ENCODE measurements at places on chromosomes 16 and 17.
A peak's percentile ranks its signal among the peaks of the same experiment; 100 is the strongest.

GRCh38 chr16:87074641-87075318 is 242.4 kb downstream of the C16orf95 start:
- no peak for DNase-seq

GRCh38 chr16:8493972-8494371 is 96.3 kb downstream of the TMEM114 start:
- DNase-seq = no peak

DNA sequence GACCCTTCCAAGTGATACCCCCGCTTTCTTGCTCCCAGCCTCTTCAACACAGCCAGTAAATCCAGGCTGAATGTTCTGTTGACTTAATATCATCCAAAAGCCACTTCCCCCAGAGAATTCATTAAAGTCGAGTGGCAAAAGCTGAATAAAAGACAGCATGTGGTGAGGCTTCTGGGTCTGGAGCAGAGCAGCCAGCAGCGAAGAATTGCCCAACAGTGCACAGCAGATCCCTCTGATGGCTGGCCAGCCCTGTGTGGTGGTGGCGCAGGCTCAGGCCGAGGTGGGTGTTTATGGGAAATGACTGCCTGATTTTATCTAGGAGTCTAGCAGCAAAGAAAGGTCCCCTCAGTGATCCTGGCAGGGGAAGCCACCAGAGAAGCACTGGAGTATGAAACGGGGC is 30.3 kb upstream of the RCVRN start:
- DNase-seq = no peak

GRCh38 chr16:85137323-85138072 is 25.2 kb upstream of the CIBAR2 start:
- no peak for DNase-seq

GRCh38 chr16:459761-460160 is 34.3 kb downstream of the RAB11FIP3 start:
- no peak for DNase-seq

- DNase-seq = no peak
Measured at GRCh38 chr17:41428591-41429291, 4.4 kb upstream of the KRT37 start.

GRCh38 chr17:68693896-68694295 is 92.7 kb upstream of the FAM20A start:
- DNase-seq = no peak

DNA sequence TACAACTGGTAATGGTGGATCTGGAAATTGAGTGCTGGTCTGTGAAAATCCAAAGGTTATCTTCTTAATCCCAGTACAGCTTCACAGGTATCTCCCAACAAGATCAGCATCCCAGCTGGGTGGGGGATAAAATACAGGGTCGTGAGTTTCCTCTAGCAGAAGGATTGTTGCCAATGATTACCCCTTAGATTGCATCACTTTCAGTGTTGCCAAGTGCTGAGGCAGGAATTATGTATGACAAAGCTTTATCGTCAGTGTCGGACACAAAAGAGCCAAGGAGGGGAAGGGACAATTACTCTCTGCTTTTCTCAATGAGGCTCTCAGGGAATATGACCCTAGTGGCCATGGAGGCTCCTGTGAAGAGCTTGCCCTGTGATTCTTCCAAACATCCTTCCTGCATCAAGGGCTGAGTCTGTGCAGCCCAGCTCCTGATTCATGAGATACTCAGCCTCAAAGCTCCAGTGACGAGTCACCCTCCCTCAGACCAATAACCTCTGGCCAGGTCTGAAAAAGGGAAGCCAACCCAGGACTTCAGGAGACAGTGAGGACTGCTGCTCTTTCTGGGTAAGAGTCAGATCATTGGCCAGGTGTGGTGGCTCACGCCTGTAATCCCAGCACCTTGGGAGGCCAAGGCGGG is 15.0 kb downstream of the OR1F1 start:
- DNase-seq = no peak

DNA sequence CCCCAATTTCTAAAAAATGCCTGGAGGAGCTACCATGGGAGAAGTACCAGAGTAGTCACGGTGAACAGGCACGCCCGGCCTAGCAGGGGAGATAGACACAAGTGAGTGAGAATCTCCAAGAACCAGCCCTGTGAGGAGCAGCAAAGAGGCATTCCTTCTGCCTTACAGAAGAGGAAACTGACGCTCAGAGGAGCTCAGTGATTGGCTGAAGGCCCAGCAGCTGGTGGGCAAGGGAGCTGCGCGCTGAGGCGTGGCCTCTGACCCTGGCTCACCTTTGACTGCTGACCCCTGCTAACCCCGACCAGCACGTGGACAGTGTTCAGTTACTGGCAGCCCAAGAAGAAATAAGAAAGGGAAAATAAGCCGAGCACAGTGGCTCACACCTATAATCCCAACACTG is 1.8 kb downstream of the C16orf96 start:
- no peak for DNase-seq

GRCh38 chr17:15268461-15268860 is 3.3 kb upstream of the PMP22 start:
- no peak for DNase-seq

DNA sequence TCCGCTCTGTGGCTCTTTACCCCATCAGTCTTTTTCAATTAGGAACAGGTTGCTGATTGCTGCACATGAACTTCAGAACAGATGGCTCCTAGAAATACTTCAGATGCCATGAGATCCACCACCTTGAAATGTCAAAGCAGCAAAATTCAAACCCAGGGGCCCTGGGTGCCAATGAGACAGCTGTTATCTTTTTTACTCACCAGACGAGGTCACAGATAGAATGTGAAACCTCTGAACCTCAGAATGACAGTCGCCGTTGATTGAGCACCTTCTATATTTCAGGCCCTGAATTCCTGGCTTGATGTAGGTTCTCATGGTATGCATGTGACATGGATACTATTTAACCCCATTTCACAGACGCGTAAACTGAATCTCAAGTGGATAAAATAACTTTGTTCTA is 63.0 kb downstream of the MAF start:
- DNase-seq = no peak

DNA sequence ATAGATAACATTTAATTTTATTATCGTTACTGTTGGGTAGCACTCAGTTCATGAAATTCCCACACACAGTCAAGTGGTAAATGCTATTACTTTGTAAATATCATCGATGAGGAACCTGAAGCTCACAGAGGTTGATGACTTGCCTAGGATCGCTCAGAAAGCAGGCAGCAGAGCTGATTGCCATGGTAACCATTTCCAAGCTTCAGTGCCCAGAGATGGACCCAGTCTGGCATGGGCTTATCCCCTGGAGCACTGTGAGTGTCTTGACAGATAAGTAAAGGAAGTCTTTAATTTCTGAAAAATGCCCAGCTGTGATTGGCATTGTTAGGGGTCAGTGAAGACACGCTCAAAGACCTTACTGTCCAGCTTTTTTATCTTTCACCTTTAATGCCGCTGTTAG is 95.0 kb downstream of the PRKCB start:
- no peak for DNase-seq

GRCh38 chr16:78748220-78748929 is 648.9 kb downstream of the WWOX start:
- no peak for DNase-seq

GRCh38 chr17:41396340-41396739 is 1.1 kb downstream of the KRT31 start:
- no peak for DNase-seq

DNA sequence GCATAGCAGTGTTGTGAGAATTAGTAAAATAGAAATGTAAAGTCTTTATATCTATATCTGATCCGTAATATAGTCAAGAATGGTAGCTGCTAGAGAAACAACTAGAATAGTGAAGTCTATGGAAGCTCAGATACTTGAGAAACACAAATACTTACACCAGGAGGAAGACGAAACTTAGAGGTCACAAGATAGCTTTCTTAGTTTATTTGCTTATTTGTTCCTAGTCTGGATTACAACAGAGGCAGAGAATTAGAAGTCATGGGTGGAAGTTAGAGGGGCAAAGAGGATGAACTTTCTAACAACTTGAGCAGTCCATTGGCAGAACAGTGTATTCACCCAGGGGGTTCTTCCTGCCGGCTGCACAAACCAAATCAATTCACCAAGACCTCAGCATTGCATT is 13.9 kb downstream of the GNGT2 start:
- no peak for DNase-seq

DNA sequence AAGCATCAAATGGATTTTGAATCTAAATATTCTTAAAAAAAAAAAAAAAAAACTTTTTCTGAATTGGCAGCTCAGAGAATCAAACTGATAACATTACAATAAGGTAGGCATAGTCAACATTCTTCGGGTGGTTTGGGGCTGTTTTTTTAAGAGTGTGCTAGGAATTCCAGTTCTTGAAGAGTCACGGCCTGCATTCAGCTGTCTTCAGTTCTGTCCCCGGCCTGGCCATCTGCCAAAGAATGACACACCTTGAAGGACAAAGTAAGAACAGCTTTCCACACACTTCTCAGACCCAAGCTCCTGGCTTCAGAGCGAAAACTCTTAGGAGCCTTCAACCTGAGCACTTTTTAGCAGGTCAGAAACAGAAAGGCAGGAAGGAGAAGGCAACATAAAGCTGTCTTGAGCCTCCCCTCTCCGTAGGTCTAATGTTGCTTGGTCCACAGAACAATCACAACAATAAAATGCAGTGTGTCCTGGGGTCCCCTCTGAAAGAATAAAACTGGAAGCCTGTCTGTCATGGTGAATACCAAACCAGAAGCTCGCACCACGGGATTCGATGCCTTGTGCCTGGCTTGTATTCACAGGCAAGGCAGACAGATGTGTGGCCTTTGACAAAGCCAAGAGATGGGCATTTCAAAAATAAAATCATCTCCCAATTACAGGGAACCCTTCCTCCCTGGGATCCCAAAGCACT is 524.4 kb upstream of the ZFHX3 start:
- no peak for DNase-seq

DNA sequence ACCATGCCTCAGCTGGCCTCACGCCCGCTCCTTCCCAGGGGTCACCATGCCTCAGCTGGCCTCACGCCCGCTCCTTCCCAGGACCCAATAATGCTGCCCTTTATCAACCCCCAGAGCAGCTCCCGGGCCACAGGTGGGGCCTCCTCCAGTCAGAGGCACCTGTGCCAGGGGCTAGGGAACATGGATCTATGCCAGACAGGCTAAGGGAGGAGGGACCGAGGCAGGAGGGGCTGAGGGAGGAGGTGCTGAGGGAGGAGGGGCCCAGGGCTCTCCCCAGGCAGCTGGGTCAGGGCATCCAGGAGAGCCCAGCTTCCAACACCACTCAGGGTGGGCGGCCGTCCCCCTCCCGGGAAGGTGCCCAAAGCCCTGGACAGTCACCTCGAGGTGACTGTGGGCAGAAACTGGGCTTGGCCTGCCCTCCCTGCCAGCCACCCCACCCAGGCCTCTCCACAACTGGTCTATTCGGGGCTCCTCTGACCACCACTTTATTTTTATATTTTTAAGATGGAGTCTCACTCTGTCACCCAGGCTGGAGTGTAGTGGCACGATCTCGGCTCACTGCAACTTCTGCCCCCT is 19.4 kb downstream of the UTS2R start:
- no peak for DNase-seq

- DNase-seq = no peak
Measured at GRCh38 chr17:14950216-14950615, 314.9 kb downstream of the PMP22 start.

- no peak for DNase-seq
Measured at GRCh38 chr16:200388-200787, 20.1 kb downstream of the HBQ1 start.

- no peak for DNase-seq
Measured at GRCh38 chr17:61878984-61879612, 15.8 kb upstream of the BRIP1 start.

DNA sequence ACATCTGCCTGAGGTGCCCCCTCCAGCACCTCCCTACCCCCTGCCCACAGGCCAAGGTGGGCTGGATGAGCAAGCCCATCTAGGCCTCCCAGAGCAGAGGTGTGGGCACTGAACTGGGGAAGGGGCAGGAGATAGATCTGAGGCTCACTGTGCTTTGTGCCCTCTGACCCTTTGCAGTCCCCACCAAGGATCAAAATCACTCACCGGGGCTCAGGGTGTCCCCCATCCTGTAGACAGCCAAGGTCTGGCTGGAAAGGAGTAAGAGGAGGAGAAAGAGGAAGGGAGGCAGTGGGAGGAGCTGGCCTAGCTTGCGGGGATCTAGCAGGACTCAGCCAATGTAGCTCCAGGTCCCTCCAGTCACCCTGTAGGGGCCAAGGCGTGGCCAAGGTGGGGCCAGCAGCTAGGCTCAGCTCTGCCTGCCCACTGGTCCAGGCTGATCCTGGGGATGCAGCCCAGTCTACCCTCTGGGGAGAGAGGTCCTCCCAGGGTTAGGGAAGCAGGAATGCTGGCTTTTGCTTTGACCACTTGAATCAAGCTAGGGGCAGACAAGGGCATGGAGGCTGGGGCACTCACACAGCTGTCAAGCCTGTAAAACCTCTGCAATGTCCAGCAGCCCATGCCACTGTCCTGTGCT is 1.8 kb downstream of the SLC12A4 start:
- DNase-seq = peak; percentile 36
